ENCODE measurements at places on chromosomes 1 and 21.

DNA sequence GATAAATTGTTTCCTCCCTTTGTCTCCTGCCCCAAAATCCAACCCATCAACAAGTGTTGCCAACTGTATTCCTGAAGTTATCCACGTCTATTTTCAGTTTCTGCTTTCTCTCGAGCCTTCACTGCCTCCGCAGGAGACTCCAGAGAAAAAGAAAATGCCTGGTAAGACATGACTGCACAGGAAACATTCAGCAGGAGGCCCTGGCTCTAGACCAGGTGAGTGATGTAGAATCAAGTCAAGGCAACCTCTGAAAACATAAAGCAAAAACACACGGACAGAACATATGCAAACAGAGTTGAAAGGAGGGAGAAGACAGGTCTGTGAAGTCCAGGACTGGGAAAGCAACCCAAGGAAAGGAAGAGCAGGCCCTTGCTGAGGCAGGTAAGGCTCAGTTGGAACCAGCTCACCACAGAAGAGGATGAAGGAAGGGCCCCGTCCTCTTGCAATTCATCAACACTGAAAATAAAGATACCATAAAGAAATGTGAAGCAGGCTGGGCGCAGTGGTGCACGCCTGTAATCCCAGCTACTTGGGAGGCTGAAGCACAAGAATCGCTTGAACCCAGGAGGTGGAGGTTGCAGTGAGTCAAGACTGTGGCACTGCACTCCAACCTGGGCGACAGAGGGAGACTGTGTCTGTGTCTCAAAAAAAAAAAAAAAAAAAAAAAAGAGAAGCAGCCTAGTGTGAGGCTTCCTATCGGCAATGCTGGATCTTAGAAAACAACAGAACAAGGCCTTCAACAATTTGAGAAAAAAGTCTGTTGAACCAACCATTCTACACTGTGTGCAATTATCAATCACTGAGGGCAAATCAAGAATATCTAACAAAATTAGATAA, 8.8 kb downstream of the NOL9 start:
- no peak for DNase-seq

DNA sequence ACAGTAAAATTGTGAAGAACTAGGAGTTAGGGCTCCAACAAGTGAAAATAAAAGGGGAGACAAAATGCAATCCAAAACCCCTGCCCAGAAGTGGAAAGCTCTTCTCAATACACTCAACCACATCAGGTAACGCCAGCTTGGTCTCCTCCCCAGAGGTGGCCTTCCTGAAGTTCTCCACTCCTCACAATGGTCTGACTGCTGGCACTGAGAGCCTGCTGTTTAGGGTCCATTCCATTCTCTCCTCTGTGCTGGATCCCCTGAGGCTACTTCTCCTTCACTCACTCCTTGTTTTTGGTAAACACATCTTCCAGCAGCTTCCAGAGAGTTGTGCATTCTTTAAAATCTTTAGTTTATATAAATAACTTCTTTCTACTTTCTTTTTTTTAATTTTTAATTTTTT, 189.5 kb downstream of the KCNT2 start:
- no peak for DNase-seq

DNA sequence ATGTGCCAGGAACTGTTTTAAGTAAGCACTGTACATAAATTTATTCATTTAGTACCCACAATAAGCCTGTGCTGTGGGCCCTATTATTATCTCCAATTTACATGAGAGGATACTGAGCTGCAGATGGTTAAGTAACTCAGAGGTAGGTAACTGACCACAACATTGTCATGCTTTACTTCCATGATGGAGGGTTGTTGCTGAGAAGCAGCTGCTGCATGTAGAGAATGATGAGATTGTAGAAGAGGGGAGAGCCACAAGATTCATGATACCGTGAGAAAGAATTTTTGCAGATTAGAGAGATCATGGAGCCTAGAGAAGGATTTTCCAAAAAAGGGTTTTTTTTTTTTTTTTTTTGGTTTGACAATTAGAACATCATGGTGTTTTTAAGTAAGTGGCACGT, 313.1 kb downstream of the PTBP2 start:
- no peak for DNase-seq

DNA sequence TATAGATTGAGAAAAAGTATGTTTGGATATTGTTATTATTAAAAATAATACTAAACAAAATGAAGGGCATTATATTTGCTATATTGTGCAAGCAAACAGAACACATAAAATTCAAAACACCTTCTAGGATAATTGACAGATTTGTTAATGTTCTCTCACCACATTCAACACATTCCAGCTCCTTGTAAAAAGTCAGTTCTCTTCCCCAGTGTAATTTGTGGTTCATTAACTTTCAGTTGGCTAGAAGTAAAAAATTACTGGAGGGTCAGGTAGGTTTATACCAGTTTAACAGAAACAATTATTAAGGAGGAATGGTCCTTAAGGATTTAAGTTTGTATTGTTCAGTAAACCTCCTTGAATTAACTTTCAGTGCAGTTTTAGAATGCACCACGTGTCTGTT, 1235.3 kb upstream of the ADGRL2 start:
- no peak for DNase-seq

DNA sequence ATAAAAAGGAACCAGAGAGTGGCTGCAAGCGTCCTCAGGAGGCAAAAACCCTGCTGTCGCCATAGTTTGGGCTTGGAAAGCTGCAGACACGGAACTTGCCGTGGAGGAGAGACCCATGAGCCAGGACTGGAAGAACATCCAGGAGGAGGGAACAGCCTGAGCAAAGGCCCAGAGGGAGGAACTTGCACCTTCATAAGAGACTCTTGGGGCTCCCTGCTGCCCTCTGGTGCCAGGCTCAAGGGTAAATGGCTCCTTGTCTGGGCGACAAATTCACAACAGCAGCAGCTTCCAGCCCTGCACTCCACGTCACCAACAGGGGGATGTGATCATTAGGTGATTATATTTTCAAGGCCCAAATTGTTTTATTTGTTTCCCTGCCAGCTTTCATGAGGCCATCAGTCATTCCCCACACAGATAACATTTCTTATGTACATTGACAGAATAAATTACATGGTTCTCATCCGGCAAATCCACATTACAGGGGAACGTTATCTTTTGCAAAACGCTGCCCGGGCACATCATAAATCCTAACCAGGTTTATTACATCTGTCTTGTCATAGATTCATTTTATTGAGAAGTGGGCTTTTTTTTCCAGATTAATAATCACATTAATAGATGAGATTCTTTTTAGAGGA, 143.0 kb upstream of the GRIK3 start:
- peak; percentile 57 for DNase-seq

DNA sequence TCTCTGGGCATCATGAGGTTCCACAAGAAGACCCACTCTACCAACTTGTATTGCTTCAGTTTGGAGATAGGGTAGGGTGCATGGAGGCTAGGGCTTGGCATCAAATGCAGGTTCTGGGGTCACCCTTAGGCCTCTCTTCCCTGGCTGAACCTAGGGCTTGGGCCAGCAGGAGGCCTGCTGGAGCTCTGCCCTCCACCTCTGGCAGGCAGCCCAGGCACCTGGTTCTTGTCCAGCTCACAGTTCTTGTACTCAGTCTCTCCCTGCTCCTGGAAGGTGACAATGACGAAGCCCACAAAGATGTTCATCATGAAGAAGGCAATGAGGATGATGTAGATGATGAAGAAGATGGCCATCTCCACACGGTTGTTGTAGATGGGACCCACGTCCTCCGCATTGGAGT, 37.5 kb upstream of the KIF21B start:
- no peak for DNase-seq

DNA sequence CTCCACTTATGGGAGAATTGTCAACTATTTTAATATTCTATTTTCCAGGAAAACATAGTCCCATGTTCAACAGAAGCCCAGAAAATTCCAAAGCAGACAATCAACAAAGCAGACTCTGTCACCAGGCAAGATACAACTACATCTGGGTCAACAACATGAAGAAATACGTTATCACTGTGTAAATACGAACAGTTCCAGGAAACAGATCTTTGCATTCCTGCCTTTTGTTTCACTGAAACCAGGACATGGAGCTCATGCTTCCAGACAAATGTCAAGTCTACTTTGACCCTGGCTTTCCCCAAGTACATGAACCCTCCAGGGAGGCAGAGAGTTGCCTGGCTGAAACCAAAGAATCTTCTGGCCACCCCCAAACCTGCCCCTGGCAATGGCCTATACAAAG, 106.7 kb downstream of the SETD4 start:
- no peak for DNase-seq

DNA sequence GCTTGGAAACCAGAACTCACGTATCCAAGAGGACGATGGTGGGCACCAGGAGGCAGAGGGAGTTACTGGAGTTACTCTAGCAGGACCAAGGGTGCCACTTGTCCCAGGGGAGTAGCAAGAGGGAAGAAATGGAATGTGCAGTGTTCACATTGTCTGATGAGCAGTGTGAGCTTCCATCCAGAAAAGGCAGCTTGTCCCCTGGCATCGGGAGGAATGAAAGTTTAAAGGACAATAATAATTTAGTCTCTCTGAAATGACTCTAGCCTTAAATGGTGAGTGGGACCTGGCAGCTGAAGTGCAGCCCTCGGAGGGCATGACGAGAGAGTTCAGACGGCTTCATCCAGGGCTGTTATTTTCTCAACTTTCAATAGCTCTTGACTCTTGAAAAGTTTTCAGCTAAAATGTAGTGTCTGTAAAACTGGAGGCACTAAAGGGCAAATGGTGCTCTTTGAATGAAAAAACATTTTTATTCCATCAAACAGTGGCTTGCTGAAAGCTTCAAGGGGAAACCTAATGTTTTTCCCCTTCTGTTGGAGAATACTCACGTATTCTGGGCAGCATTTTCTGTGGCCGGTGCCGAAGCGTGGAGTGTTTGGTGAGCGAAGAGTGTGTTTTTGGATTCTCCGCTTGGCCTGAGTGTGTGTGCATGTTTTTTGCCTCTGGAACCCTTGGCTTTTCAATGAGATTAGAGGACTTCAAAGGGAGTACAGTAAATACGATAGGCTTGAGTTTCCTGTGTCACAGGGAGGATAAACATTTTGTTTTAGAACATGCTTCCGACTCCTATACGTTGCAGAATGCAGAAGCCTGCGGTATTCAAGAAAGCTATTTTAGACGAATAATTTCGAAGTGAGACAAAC, 157.3 kb downstream of the GALNT2 start:
- DNase-seq = no peak

DNA sequence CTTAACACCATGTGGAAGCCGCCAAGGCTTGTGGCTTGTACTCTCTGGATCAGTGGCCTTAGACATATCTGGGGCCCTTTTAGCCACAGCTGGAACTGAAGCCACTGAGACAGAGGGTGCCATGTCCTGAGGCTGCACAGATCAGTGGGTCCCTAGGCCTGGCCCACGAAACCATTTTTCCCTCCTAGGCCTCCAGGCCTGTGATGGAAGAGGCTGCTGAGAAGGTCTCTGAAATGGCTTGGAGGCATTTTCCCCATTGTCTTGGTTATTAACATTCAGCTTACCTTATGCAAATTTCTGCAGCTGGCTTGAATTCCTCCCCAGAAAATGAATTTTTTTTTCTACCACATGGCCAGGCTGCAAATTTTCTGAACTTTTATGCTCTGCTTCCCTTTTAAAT, 15.1 kb upstream of the DPH5 start:
- no peak for DNase-seq

- no peak for DNase-seq
These were observed 420.7 kb upstream of the USP24 start for GRCh38 chr1:55635856-55636255.

DNA sequence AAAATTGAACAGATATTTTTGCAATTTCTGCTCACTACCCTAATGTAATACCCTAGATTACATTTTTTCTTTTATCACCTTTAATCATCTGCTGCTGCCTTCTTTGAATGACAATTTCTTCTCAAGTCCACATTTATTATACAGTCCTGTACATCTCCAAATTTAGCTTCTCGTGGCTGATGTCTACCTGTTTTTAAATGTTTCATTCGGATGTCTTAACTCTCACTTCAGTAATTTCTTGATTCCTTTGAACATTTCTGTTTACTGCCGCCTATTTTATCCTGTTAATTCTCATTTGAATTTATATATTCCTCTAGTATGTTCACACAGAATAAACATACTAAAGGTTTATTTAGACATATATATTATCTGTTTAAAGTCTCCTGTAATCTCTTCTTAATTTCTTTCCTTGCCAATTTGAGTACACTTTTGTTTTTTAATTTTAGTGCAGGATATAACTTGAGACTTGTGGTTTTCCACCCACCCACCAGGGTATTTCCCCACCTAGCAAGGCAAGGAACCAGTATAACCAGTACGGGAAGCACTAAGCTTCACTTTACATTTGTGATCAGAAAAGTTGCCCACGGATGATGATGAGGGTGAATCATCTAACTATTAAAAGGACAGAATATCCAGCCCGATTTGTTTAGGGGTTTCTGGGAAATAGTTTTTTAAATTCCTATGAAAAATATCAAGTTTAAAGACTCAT, 12.7 kb downstream of the INSL5 start:
- DNase-seq = no peak

- DNase-seq = no peak
These were observed 35.0 kb downstream of the MYSM1 start for GRCh38 chr1:58664881-58665280.

GRCh38 chr1:244211559-244211944, 160.5 kb downstream of the ZBTB18 start:
- no peak for DNase-seq

GRCh38 chr1:154869351-154870114, 548 bp downstream of the KCNN3 start:
- peak; percentile 46 for DNase-seq

DNA sequence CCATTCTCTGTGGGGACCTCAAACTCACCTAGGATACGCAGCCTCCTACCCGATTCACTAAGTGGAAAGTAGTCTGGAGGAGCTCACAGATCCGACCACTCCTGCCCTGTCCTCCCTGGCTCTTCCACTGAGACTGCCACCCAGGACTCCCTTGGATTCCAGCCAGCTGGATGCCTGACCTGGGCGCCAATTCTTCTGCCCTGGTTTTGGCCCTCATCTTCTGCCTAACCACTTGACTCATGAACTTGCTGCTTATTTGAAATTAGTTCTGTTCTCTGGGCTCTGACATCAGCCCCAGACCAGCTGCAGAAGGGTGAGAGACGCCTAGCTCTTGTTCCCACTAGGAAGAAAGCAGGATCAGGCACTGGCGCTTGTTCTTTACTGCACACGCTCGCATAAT, 48.9 kb downstream of the SLC35D1 start:
- peak; percentile 33 for DNase-seq

DNA sequence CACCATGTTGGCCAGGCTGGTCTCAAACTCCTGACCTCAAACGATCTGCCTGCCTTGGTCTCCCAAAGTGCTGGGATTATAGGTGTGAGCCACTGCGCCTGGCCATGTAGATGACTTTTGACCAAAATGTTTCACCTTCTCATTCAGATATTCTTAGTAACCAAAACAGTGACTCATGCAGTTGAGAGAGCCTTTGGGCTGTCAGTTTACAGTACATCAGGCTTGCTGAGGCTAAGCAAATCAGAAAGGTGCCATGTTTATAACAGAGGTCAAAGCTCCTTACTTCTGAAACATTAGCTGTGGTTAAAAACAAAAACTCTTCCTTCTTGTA, 21.0 kb downstream of the CNIH4 start:
- DNase-seq = no peak
